ENCODE measurements at places on chromosomes 12 and 14.
A peak's percentile ranks its signal among the peaks of the same experiment; 100 is the strongest.

- no peak for DNase-seq
Measured at GRCh38 chr12:67460388-67460787, 188.2 kb upstream of the DYRK2 start.

- no peak for DNase-seq
Measured at GRCh38 chr14:90724866-90725265, 91.4 kb downstream of the TTC7B start.

- no peak for DNase-seq
Measured at GRCh38 chr12:9899209-9899608, 17.9 kb downstream of the KLRF2 start.

DNA sequence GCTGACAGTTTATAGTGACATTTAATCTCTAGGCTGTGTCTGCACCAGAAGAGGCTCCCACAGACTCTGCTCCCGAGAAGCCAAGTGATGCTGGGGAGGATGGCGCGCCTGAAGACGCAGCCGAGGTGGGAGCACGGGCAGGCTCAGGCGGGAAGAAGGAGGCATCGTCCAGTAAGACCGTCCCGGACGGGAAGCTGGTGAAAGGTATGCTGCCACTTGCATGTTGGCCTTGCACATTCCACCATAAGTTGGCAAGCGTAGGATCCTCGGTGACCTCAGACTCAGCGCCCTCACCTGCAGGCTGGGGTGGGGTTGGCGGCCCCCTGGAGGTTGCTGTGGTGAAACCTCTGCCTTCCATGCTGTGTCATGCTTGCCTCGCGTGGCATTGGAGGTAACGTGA, 45.6 kb downstream of the SFSWAP start:
- no peak for DNase-seq

- no peak for DNase-seq
Measured at GRCh38 chr12:100789146-100789545, 5.4 kb upstream of the ANO4 start.

GRCh38 chr14:20760950-20761349, 7.3 kb upstream of the EDDM3B start:
- DNase-seq: no peak

- DNase-seq: no peak
Measured at GRCh38 chr12:119363490-119363889, 29.0 kb downstream of the CCDC60 start.

- no peak for DNase-seq
Measured at GRCh38 chr14:39015360-39015961, 87.6 kb downstream of the SEC23A start.

- no peak for DNase-seq
Measured at GRCh38 chr12:46265734-46266133, 3.1 kb downstream of the SLC38A1 start.

DNA sequence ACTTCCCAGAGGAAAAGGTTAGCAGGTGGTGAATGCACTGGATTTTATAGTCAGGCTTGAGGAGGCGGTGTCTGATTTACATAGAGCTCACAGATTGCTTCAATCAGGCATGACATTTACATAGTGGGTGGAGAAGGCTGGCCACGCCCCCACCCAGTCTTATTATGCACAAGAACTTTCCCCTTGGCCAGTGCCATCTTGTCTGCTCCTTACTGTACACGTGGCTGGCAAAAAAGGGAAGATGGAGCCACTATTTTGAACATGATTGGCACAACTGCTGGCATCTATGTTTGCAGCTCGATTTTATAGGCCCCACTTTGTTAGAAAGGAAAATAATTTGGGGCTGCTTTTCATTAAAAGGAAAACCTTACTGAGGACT, 10.9 kb upstream of the LGMN start:
- no peak for DNase-seq

GRCh38 chr14:84961637-84962036, 568.3 kb upstream of the FLRT2 start:
- DNase-seq: no peak

- peak; percentile 52 for DNase-seq
Measured at GRCh38 chr14:105093038-105093430, 27.8 kb upstream of the GPR132 start.

- DNase-seq: no peak
Measured at GRCh38 chr12:109541413-109541726, 31.9 kb downstream of the MMAB start.

DNA sequence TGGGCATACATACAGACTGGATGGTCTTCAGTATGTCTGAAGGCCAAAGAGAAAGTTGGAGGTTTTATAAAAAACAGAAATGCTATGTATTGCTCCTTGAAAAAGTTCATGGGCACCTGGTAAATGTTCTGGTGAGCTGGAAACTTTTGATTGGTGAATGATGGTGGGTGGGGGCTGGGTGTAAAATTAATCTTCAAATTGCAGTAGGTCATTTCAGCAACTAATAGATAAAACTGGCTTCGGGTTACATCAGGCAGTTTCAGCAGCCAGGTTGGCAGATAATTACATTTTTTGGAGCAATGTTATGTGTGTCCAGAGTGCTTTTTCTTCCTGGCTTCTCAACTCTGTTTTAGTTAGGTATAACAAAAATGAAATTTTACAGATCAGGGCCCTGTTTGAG, 35.3 kb downstream of the SDR9C7 start:
- DNase-seq: no peak

- DNase-seq: no peak
Measured at GRCh38 chr12:11881835-11882234, 188.9 kb upstream of the BCL2L14 start.

- no peak for DNase-seq
Measured at GRCh38 chr12:110199339-110200123, 75.4 kb downstream of the IFT81 start.

DNA sequence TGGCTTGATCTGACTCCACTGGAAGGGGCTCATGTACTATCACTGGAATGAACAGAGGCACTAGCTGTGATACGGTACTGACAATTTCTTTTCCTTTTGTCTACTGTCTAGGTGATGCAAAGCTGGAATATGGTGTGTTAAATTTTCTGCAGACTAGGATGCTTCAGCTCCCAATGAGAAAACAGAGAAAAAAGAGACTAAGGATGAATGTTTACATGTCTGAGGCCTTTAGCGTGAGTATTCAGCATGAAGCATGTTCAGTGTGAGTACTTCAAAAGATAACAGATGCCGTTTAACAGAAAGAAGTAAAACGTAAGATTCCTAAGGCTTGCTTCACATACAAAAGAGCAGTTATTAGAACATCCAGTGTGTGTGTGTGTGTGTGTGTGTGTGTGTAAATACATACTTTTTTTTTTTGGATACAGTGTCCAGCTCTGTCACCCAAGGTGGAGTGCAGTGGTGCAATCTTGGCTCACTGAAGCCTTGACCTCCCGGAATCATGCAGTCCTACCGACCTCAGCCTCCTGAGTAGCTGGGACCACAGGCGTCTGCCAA, 92.3 kb upstream of the FERMT2 start:
- no peak for DNase-seq

DNA sequence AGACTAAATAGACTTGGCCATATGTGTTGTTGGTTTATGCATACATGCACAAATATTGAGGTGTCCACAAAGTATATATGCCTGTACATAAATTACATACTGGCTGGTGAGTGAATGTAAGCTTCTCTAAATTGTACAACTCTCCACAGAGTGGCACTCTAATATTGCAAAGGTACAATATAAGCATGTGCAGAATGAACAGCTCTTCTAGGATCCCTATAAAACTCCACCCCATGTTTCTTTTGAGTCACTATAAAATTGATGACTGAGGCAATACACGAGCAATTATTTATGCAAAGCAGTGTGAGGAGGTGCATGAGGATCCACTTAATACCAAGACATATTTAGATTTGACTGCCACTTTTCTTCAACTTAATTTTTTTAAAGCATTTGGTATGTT, 172.2 kb downstream of the NAV3 start:
- DNase-seq: no peak

DNA sequence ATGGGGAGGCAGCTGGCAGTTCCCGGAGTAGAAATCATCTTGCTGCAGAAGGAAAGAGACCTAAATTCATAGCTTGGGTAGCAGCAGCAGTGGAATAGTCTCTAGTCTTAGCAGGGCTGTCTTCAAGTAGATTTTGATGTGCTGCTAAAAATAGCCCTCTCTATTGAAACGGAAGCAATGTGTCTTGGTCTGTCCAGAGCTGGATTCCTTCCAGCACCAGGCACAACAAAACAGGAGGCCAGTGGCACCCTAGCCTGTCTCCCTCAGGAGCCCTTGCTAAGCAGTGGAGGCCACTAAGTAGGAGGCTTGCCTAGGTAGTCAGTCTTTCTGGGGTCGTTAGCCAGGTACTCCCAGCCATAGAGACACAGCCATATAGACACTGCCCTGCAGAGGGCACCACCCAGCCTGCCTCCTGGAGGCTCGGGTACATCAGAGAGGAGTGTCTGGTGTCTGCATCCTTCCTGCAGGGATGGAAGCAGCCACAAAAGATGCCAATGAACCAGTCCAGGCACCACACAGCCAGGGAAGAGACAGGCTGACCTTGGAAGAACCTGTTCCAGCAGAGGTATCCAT, 97.5 kb downstream of the CRACR2A start:
- no peak for DNase-seq

- no peak for DNase-seq
Measured at GRCh38 chr14:58697266-58697929, 59.6 kb downstream of the DACT1 start.

- no peak for DNase-seq
Measured at GRCh38 chr14:59262717-59263454, 74.4 kb downstream of the DAAM1 start.

- DNase-seq: no peak
Measured at GRCh38 chr14:45716572-45716971, 463.6 kb upstream of the MIS18BP1 start.

GRCh38 chr14:100824901-100825712, 811 bp upstream of the MEG3 start:
- no peak for DNase-seq

- no peak for DNase-seq
Measured at GRCh38 chr12:108712165-108712924, 19.0 kb downstream of the CORO1C start.

DNA sequence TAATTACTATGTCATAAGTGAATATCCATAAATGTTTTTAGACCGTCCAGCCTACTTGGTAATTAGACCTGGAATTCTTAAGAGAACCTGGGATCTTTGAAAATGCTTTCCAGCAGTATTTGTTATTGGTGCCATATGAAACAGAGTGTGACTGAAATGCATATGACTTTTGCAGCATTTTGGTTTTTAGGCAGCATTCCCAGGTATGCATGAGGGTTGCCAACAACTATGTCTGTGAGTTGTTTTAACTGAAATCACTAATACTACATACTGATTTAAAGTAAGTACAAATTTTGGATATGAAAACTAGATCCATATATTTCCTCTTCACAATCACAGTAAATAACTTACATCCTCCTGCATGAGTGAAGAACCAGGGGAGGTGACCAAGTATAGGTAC, 437.7 kb upstream of the FAR2 start:
- DNase-seq: no peak

- no peak for DNase-seq
Measured at GRCh38 chr12:20445687-20446086, 77.3 kb downstream of the PDE3A start.

- no peak for DNase-seq
Measured at GRCh38 chr14:76484355-76484754, 108.4 kb downstream of the ESRRB start.

- DNase-seq: no peak
Measured at GRCh38 chr12:9615420-9616136, 7.9 kb upstream of the KLRB1 start.

GRCh38 chr12:110107369-110108281, 16.5 kb upstream of the IFT81 start:
- no peak for DNase-seq

DNA sequence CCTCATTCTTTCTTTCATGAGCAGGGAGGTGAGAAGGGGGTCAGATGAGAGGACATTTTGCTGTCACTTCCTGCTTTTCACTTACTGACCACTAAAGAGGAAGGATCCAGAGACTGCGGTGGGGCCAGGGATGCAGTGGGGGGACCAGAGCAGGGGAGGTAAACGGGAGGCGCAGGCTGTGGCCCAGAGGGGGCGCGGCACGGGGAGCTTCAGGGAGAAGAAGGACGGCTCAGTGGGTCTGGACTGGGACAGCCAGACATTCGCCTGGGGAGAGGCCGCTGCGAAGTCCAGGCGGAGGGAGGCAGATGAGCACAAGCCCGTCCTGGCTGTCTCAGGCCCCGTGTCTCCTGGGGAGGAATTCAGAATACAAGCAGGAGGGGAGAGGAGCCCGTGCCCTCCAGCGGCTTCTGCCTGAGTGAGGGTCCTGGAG, 41.2 kb downstream of the SLC6A12 start:
- DNase-seq: no peak

DNA sequence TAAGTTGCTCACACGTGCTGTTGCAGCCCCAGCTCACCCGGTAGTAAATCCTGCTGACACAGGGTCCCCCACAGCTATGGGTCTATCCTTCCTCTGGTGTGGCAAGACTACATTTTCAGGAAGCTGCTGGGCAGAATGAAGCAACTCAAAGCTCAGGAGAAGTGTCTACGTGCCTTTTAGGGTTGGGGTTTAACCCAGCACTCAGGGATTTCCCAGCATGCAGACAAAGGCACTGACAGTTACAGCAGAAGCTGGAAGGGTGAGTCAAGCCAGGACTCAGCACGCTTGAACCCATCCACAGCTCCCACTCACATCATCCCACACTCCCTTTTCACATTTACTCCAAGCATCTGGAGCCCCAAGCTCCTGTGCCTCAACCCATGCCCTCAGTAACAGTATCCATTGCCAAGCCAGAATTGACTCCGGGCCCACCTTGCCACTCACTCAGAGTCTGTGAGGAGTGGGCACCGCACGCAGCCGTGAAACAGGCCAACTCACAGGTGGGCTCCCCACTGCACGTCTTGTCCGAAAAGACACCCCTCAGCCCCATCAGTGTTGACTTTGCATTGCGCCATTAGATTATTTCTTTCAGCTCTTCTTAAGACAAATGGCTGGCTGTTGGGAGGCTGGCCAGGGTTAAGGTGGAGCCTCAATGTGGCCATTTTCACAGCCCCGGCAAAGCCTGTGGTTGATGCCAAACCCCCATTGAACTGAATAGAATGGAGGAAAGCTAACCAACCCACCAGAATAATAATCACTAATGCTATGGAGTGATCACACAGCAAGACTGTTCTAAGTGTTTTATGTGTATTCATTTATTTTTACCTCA, 59.6 kb downstream of the ZFP36L1 start:
- no peak for DNase-seq

All from activated T-helper 1 cell treated with anti-CD3 and anti-CD28 coated beads, Interleukin-2, amount 50 U/mL, for 16 hours (primary cell).